ENCODE measurements at places on chromosomes 12 and 14.

- DNase-seq: no peak
Measured at GRCh38 chr12:89477633-89478279, 46.8 kb downstream of the GALNT4 start.

- no peak for DNase-seq
Measured at GRCh38 chr12:47858511-47859266, 39.0 kb upstream of the HDAC7 start.

- no peak for DNase-seq
Measured at GRCh38 chr14:80923368-80923767, 18.2 kb downstream of the CEP128 start.

DNA sequence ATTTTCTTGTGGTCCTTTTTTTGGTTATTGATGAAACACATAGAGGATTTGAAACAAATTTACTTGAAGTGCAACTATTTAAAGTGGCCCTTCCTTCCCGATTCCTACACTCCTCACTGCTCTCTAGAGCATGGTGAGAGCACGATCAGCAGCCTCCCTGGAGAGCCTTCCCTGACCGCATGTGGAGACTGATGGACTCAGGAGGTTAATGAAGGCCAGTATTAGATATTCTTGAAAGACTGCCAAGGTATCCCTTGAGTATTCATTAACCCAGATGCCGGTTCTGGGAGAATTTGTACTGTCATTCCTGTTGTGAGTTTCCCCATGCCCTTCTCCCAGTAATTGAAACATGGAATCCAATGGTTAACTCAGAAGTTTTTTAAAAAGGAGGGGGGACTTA, 102.8 kb upstream of the FGD4 start:
- DNase-seq: no peak

- DNase-seq: no peak
Measured at GRCh38 chr12:16939871-16940306, 333.9 kb upstream of the LMO3 start.

DNA sequence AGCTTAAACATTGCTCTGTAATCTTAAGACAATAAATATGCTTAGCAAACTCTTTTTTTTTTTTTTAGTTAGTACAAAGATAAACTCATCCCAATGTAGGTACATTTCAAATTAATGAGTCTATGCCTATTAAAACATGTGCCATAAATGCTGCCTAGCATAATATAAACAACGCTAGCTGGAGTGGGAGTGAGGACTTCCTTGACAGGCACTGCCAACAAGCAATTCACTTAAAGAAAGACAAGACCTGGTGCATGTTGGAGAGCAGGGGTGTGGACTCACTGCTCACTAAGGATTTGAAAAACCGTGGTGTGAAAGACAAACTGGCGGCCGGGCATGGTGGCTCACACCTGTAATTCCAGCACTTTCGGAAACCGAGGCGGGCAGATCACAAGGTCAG, 187.2 kb upstream of the RGS6 start:
- no peak for DNase-seq

DNA sequence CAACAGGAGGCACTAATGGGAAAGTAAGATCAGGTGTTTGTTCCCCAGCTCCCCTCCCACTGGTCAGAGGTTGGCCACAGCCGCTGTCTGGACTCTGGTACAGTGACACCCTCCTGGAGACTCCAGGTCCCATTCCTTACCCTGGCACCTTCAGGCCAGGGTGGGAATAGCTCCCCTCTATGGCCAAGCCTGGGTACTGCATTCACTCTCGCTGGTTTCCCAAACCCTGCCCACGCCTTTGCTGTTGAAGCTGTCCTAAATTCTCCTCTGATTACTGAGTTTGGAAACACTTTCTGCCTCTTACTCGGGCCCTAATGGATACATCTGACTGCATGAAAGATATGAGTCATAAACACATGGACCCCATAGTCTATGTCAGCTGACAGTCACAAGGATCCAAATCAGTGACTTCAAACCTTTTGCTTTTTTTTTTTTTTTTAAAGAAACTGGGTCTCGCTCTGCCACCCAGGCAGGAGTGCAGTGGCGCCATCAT, 17.9 kb downstream of the HRK start:
- DNase-seq: no peak

GRCh38 chr12:89192429-89192828, 159.9 kb downstream of the DUSP6 start:
- DNase-seq: no peak

- DNase-seq: no peak
Measured at GRCh38 chr12:49961111-49961922, at the start of gene AQP5. Gene AQP5, plus strand, starts transcription at chr12:49961872. Its CDS starts 146 bp downstream, at chr12:49962018.

DNA sequence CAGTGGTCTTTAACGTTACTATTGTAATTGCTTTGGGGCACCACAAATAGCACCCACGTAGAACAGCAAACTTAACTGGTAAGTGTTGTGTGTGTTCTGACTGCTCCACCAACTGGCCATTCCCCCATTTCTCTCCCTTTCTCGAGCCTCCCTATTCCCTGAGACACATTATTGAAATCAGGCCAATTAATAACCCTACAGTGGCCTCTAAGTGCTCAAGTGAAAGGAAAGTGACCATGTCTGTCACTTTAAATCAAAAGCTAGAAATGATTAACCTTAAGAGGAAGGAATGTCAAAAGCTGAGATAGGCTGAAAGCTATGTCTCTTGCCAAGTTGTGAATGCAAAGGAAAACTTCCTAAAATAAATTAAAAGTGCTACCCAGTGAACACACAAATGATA, 22.3 kb downstream of the PPP1R13B start:
- DNase-seq: no peak

DNA sequence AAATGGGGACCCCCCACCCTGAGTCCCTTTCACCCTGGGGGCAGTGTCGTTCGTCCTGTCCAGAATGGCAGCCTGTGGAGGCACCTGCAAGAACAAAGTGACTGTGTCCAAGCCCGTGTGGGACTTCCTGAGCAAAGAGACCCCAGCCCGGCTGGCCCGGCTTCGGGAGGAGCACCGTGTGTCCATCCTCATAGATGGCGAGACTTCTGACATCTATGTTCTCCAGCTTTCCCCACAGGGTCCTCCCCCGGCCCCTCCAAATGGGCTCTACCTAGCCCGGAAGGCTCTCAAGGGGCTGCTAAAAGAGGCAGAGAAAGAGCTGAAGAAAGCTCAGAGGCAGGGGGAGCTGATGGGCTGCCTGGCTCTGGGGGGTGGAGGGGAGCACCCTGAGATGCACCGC, 2.2 kb downstream of the DTX3 start:
- DNase-seq: no peak

All from midbrain (tissue), 1 donor.